Common myeloid progenitor, CD34-positive (primary cell): ENCODE measurements at places on chromosomes 16 and 17.
A peak's percentile ranks its signal among the peaks of the same experiment; 100 is the strongest.

- no peak for DNase-seq
Measured at GRCh38 chr16:7420079-7420478, 87.4 kb downstream of the RBFOX1 start.

DNA sequence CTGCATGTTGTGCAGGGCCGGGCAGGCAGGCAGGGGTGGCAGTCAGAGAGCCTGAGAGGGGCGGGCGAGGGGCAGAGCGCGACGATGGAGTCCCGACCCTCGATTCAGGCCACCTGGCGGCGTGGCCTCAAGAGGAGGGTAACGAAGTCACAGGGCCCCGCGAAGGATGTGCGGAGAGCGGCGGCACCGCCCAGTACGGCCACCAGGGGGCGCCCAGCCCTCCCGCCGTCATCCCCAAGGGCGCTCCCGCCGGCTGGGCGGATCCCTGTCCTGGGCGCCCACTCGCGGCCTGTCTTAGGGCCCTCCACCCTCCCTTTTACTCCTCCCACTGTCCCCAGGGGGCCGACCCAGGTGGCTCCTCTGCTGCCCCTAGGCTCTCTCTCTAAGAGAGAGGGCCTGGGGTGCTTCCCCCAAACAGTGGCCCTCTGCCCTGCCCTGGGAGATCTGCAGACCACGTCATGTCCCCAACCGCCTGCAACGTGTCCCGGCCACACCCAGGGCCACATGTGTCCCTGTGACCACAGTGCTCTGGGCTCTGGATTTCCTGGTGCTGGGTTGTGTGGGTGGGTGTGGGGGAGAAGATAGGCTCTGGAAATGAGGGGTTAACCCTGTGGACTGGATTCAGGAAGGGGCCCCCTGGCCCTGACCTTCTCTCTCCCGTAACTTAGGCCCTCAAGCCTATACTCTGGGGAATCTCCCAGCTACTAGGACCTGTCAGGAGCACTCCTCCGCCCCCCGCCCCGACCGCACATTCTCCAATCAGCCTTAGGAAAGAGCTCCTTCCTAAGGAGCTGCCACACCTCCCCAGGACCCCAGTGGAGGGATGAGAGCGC is 5.9 kb downstream of the DPEP2 start:
- peak; percentile 88 for DNase-seq

GRCh38 chr17:30831663-30832437 is at the start of gene ATAD5:
Gene ATAD5, plus strand, starts transcription at chr17:30831966. Its CDS starts 382 bp downstream, at chr17:30832348.
- peak; percentile 94 for DNase-seq

GRCh38 chr16:17612336-17612735 is 141.6 kb upstream of the XYLT1 start:
- no peak for DNase-seq

- DNase-seq = no peak
Measured at GRCh38 chr16:78257376-78257728, 157.9 kb downstream of the WWOX start.

DNA sequence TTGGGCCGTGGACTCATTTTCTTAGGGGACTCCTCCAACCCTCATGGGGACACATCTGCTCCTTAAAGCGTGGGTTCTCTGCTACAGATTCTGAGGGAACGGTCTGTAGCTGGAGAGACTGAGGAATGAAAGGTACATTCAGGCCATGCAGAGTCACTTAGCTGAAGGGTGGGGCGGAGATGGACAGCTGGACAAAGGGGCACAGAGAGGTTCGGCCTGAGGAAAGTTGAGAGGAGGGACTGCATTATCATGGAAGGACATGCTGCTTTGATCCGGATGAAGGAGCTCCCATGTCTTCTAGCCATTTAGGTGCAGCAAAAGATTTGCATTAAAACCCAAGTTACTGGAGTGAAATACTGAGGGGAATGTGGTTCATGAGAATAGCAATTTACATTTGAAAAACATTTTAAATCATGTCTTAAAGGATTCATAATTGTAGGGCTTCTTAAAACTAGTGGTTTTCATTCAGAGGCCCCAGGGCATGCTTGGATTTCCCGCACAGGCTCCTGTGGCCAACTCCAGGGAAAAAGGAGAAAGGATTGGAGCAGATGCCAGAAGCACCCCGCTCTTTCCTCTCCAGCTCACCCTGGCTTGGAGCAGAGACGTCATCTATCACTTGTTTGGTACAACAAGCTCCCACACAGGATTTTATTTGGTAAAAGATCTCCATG is 54.2 kb downstream of the CDRT4 start:
- DNase-seq = no peak

DNA sequence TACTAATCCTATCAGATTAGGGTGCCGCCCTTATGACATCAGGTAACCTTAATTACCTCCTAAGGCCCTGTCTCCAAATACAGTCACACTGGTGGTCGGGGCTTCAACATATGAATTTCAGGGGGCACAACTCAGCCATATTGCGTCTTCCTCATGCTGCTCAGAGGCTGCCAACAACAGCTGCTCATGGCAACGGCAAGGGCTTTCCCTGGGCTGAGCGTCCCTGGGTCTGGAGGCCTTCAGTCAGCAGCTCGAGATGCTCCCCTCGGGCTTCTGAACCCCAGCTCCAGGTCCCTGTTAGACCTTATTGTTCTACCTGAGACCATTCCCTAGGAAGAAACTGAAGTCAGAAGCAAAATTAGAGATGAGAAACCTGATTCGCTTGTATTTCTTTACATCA is 157.2 kb downstream of the TMEM132E start:
- DNase-seq = no peak

GRCh38 chr17:42783062-42783790 is 2.8 kb downstream of the WNK4 start:
- no peak for DNase-seq

- DNase-seq = peak; percentile 1
Measured at GRCh38 chr16:62240722-62241121, 204.5 kb upstream of the CDH8 start.

- DNase-seq = no peak
Measured at GRCh38 chr17:73293031-73293430, 18.8 kb downstream of the CDC42EP4 start.

DNA sequence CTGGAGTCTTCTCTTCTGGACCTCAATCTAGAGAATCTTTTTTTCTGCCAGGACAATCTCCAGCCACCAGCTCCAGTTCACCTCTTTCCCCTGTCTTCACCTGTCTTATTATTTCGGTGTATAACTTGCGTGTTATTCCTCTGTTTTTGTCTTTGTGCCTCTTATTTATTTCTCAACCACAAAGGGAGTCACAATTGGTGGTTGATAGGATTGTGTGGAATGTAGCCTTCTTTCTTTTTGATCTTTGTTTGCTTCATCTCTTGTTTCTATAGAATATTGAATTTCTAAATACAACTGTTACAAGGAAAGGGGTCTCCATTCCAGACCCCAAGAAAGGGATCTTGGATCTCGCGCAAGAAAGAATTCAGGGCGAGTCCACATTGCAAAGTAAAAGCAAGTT is 35.9 kb upstream of the HAS3 start:
- no peak for DNase-seq

DNA sequence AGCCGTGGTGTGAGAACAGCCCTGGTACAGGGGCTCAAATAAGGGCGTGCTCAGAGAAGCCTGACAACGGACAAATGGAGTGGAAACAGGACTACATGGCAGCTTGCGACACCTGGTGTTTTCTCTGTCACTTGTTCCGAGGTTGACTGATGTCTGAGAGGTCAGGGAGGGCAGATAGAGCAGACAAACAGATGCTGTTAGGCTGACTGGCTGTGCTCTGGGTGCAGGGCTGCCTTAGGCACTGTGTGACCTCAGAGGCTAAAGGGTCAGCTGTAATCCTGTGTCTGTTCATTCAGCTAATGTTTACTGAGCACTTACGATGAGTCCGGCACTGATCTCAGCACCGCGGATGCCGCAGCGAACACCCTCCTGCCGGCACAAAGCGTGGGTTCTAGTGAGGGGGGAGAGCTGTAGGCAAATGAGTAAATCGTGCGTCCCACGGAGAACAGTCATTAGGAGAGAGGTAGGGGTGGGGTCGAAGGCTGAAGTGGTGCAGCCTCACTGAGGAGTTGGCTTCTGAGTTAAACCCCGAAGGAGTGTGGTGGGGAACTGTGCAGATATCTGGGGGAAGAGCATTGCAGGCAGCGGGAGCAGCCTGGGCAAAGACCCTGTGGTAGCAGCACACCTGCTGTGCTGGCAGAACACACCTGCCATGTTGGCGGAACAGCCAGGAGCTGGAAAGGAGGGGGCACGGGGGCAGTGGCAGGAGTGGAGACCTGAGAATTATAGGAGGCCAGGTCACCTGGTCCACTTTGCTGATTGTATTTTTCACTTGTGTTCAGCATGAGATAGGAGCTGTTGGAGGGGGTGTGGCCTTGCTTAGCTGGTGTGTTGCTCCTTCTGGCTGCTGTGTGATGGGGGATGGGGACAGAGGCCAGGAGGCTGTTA is 35.0 kb downstream of the GPT2 start:
- DNase-seq = no peak
